ENCODE measurements at places on chromosomes 6 and 20.

DNA sequence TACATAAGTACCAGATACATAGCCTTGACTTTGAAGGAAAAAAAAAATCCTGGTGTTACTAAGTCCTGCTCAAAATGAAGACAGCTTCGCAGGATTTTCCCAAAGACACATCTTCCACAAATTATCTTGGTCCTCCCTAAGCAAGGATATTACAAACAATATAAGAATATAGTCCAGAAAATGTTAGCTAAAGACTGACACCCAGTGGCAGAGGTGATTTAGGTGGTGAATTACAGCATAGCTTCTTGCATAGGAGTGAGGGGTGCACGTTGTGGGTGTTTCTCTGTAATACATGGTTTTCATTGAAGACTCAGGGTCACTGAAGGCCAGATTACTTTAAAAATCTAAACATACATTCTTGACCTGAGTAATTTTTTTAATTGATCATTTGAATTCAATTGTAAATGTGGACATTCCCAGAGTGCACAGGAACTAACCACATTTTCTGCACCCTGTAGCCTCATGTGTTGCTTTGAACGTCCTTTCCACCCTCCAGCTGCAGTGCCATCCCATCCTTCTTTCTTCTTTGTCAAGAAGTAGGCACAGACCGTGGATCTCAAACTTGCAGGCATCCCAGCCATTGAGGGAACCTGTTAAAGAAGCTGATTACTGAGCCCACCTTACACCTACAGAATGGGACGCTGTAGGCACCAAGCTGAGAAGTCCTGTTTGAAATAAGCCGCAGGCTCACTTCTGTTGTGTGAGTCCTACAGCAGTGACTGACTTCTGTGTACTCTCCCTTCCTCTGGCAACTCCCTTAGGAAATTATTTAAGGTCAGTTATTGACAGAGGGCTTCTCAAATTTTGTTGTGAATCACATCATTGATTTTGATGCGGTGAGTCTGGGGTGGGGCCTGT, 102.6 kb downstream of the PERP start:
- no peak for DNase-seq

- no peak for DNase-seq
These were observed 158.5 kb downstream of the FLRT3 start for GRCh38 chr20:14178952-14179351.

- no peak for DNase-seq
These were observed 544.0 kb upstream of the HS3ST5 start for GRCh38 chr6:114886670-114887436.

GRCh38 chr6:158815907-158816306, 3.3 kb downstream of the EZR start:
- DNase-seq = no peak

GRCh38 chr6:79646006-79646405, 14.9 kb downstream of the SH3BGRL2 start:
- peak; percentile 13 for DNase-seq

- DNase-seq = no peak
These were observed 53.6 kb downstream of the KAT14 start for GRCh38 chr20:18191306-18191705.

GRCh38 chr6:87944541-87944954, 103.1 kb upstream of the SPACA1 start:
- DNase-seq = no peak

DNA sequence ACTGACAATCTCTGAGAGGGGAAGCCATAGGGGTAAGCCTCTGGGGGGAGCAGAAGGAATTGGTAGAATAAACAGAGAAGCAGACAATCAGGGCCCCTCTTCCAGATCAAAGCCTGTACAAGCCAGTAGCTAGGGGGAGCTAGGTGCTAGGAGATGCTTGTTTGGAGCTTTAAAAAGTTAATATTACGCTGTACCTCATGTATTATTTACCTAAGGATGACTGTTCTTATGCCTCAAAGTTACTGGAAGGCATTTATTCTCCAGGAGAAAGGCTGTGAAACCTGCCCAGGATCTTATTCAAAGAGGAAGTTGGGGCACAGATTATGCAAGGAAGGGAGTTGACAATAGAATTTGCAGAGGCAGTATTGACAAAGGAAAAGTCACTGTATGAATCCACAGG, 111.8 kb upstream of the SLC35F1 start:
- DNase-seq = no peak

GRCh38 chr20:2799688-2800520, 523 bp downstream of the CPXM1 start:
- DNase-seq = no peak

DNA sequence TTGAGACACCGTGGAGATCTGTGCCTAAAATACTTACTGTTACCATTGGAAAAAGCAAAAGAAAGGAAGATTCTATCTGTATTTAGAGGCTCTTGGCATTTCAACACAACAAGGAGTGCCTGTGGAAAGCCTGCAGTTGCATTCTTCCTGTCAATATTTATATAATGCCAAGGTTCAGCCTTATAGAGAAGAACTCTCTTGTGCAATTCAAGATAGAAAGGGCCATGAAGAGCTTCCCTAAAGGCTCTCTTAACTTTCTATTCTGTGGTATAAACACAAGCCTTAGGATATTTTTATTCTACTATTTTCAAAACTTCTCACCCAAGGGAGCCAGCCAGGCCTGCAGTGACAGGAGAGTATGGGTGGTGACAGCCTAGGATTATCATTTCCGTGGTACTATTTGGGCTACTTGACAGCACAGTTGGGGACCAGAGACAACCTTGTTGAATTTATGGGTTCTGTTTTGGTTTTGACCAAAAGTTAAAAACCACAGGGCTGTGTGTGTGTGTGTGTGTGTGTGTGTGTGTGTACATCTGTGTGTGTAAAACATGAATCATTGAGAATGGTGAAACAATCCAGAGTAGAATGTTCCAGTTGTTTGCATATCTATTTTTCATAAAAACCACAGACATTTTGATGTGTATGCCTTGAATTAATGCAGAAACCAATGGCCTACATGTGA, 700.9 kb upstream of the SLC35B3 start:
- DNase-seq = no peak

DNA sequence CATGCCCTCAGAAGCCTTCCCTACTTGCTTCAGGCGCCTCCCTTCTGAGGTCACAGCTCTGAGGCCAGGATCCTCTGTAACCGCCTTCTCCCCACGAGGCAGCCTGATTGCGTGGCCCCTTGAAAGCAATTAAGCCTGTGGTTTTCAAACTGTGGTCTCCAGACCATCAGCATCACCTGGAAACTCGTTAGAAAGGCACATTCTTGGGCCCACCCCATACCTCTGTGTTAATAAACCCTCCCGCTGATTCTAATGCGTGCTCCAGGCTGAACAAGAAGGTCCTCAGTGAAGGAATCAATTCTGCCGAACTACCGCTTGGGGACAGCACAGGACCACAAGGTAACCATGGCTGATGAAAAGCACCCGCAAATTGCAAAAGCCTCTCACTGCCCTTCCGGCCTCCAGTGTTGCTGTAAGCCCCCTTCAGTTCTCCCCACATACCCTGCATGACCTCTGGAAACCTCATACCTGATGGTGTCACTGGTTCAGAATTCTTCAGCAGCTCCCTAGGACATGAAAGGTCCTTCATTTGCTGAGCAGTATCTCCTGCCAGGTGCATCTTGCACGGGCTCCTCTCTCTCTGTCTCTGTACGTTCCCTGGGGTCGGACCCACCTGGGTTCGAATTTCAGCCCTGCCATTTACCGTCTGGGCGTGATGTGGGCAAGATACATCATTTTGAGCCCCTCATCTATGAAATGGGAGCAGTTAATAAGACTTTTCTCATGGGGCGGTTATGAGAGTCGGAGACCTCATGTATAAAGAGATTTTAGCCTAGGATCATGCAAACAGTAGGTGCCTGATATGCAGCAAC, 93.3 kb upstream of the RNF24 start:
- DNase-seq = peak; percentile 26

- DNase-seq = no peak
These were observed 5.9 kb downstream of the HCRTR2 start for GRCh38 chr6:55180258-55180657.

- no peak for DNase-seq
These were observed 3.2 kb downstream of the PTPN1 start for GRCh38 chr20:50513169-50514034.

- no peak for DNase-seq
These were observed 60.3 kb upstream of the PRELID3B start for GRCh38 chr20:59102841-59103299.

- DNase-seq = no peak
These were observed 127.8 kb upstream of the SLC22A23 start for GRCh38 chr6:3584606-3585005.

GRCh38 chr6:35209081-35209480, 4.7 kb upstream of the SCUBE3 start:
- no peak for DNase-seq

- no peak for DNase-seq
These were observed 151.2 kb upstream of the TMEM170B start for GRCh38 chr6:11386323-11386722.

GRCh38 chr20:40232273-40232672, 456.8 kb downstream of the MAFB start:
- no peak for DNase-seq

GRCh38 chr20:59300333-59301081, at the start of gene EDN3:
Gene EDN3, plus strand, starts transcription at chr20:59300611. Its CDS starts 202 bp downstream, at chr20:59300813.
- no peak for DNase-seq

- no peak for DNase-seq
These were observed 224.9 kb upstream of the SMLR1 start for GRCh38 chr6:130602151-130602770.

DNA sequence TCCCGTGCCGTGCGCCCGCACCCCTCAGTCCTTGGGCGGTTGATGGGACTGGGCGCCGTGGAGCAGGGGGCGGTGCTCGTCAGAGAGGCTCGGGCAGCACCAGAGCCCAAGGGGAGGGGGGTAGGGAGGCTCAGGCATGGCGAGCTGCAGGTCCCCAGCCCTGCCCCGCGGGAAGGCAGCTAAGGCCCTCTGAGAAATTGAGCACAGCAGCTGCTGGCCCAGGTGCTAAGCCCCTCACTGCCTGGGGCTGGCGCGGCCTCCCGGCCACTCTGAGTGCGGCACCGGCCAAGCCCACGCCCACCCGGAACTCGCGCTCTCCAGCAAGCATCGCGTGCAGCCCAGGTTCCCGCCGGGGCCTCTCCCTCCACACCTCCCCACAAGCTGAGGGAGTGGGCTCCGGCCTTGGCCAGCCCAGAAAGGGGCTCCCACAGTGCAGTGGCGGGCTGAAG, 16.4 kb downstream of the SOX4 start:
- no peak for DNase-seq

DNA sequence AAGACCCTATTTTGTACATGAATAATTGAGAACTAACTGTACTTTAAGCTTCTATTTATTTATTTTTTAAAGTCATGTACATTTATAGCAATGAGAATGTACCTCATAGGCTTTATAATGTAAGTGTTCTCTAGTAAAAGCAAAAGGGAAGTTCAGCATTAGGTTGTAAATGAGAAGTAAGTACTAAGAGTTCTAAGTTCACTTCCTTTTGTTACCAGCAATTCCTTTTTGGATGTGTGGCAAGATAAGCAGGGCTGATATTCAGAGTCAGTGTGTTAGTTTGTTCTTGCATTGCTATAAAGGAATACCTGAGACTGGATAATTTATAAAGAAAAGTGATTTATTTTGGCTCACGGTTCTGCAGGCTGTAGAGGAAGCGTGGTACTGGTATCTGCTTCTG, 54.0 kb upstream of the CCN2 start:
- DNase-seq = no peak

- no peak for DNase-seq
These were observed 66.5 kb downstream of the PSMG4 start for GRCh38 chr6:3325210-3325609.

- DNase-seq = no peak
These were observed 16.8 kb downstream of the MYLK4 start for GRCh38 chr6:2733736-2734480.

DNA sequence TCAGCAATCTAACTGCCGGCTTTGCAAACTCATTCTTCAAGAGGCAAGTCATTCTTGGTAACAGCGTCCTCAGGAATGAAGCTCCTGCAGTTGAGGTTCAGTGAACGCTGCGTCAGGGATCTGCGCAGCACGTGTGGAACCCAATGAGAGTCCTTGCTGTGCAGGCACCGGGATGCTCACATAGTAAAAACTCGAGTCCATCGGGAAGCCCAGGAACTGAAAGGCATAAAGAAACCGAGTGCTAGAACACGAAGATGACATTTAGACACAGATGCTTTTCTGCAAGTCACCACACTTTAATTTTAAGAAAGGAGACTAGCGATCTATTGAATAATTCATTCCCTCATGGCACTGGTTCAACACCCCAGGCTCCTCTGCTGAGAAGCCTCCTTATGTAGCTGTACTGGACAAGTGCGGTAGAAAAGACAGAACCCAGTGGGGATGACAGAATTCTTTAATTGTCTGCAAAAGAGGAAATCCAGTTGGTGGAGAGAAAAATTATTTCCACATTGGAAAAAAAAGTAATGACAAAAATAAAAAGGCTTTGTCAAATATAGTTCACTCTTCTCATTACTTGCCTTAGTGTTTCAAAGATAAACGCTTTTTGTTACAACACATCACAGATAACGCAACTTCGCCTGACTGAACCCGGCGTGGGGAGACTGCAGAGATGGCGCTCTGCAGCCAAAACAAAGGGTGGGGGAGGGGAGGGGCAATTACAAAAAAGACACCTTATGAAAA, 1.9 kb upstream of the AFDN start:
- DNase-seq = no peak

GRCh38 chr6:132712366-132712765, 1.5 kb downstream of the VNN1 start:
- no peak for DNase-seq

- DNase-seq = no peak
These were observed 109.5 kb downstream of the CLVS2 start for GRCh38 chr6:123105561-123105960.

GRCh38 chr6:52667572-52667971, 3.3 kb upstream of the TMEM14A start:
- DNase-seq = no peak

DNA sequence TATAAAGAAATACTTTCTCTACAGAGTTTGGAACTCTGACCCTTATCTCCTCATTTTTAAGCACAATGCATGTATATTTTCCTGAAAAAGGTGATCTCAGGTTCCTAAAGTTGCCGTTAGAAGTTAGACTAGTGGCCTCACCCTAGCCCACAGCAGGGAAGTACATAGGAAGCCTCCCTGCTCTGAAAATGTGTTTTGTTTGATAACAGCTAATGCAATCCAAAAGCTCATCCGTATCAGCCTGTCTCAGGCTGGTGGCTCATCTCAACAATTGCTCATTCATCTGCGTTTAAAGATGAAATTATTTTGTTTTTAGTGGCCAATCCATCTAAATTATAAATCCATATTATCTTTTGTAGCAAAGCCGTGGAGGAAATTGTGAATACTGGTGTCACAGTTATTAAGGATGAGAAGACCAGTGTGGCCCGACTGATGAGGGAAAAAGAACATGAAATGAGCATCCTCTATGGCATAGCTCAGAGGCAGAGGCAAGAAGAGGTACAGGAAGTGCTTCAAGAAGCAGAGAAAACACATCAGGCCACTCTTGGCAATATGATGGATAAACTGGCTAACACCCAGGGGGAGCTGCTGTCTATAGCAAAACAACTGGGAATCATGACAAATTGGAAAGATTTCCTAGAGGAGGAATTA, 20.1 kb downstream of the C6orf163 start:
- no peak for DNase-seq

DNA sequence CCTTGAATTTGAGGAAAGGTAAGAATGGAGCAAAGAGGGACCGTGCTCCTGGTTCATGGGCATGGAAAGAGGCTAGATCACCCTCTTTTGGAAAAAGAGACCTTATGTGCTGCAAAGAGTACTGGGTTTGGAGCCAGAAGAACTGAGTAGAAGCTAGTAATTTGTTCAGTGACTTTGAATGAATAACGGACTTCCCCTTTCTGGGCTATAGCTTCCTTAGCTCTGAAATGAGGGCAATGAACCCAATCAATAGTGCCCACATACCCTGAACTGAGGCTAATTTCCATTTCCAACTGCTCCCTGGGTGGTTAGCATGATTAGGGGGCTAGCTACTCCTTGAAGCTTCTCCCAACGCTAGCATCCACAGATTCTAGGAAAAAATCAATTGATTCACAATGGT, 121.4 kb downstream of the UNC5CL start:
- DNase-seq = no peak

All from stimulated activated CD4-positive, alpha-beta T cell treated with anti-CD3 and anti-CD28 coated beads, TNF-alpha, amount 100 ng/mL, for 1 hour (primary cell).